ENCODE measurements at places on chromosomes 7 and 10.

- DNase-seq, result no peak
Measured at GRCh38 chr10:34360984-34361383, 454.1 kb downstream of the PARD3 start.

GRCh38 chr10:119801998-119802538 is 70.6 kb downstream of the MCMBP start:
- DNase-seq, result no peak

DNA sequence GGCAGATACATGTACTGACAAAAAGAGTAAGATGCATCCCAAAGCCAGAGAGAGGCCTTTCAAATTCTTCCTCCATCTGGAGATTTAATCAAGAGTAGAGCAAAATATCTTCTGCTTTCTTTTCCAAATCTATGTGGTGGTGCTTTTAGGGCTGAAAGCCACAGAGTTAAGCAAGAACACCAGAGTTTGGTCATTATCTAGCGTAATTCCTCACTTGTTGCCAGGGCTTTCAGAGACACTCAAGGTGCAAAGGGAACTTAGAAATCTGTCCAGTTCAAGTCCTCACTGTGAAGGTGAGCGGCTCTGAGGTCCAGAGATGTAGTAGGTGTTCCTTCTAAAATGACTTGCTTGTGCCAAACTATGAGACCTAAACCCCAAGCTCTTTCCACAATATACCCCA is 10.9 kb upstream of the NFE2L3 start:
- DNase-seq, result no peak

DNA sequence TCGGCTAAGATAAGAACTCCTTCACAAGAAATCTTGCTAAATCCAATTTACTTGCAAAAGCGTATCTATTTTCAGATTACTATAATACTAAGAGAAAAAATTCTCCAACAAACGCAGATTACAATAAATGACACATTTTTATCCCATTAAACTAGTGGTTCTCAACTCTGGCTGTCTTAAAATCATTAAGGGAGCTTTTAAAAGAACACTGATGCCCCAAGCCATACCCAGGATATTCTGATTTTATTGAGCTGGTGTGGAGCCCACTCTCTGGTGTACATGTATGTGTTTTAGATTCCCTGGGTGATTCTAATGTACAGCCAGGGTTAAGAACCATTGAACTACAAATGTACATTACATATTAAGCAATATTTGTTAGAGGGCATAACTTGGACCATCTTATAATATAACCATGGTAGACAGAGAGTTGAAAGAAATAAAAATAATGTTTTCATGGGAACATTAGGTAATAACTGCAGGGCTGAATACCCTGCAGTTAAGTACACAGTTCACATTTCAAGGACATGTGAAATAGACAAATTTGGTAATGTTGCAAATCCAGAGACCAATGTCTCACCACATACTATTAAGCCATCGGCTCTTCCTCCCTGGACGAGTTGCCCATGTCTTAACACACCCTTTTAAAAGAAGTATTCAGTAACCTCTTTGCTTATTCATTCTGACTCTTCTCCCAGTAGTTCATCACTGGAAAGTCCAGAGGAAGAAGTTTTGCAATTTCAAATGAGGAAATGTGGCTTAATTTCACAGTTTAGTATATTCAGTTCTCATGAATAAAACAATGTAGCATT is 6.2 kb downstream of the GSAP start:
- no peak for DNase-seq

GRCh38 chr7:17070231-17070708 is 188.5 kb upstream of the AGR3 start:
- DNase-seq, result no peak

Data from activated gamma-delta T cell (primary cell).